ENCODE measurements at places on chromosomes 5 and 9.

DNA sequence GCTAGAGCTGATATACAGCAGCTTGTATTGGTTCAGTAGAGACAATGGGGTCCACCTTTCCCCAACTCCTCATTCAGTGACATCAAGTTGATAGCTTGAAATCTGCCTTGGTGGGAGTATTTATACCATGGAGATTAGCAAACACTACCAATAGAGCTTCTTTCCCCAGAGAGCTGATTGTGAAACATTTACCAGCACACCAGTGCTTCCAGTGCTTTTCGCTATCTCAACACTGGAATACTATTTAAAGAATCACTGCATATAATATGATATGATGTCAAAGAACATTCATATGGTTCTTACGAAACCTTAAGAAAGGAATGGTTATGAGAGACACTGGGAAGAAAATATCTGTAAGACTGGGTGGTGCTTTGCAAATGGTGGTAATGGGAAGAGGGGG is 21.8 kb upstream of the RNF145 start:
- no peak for DNase-seq

DNA sequence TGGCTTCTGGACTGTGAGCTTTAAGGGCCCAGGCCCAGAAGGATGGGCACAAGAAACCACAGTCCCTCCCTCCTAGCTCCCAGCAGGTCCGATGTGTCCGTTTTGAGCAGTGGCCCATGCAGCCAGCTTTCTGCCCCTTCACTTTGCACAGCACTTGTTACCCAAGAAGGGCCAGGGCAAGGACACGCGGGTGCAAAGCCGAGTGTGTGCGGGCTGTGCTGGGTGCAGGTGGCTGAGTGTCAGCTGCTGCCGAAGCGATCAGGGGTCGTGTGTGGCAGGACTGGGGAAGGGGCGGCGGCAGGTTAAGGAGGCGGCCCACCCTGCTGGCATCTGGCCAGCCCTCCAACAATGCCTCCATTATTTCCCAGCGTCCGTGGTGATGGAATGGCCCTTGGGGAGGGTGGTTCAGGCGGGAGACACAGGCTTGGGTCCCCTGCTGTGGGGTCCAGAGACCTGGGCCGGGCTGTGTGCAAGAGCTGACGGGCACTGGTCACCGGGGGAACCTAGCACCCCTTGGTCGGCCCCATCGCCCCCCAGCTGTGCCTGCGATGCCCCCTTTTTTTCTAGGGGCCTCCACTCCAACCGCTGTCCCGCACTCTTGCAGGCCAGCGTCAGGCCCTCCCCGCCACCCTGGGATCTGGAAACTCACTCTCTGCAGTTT is 653 bp downstream of the LHX3 start:
- no peak for DNase-seq

- no peak for DNase-seq
These were observed 5.9 kb downstream of the GFI1B start for GRCh38 chr9:132984202-132985070.

DNA sequence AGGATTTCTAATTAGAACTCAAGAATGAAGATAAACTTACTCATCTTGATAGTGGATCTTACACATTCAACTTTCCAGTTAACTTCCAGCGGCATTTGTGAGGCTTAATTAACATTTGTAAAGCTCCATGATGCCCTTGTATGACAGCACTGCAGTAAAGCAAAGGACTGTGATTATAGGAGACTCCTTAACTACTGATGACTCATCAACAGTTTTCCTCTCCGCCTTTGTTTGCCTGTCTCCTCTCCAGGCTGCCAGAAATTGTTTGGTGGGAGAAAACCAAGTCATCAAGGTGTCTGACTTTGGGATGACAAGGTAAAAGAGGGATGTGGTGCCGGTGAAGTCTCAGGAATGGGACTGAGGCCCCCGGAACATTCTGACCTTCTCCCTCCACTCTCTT is 20.4 kb upstream of the CYFIP2 start:
- DNase-seq = no peak

- no peak for DNase-seq
These were observed 27.7 kb downstream of the RANBP3L start for GRCh38 chr5:36273809-36274526.

DNA sequence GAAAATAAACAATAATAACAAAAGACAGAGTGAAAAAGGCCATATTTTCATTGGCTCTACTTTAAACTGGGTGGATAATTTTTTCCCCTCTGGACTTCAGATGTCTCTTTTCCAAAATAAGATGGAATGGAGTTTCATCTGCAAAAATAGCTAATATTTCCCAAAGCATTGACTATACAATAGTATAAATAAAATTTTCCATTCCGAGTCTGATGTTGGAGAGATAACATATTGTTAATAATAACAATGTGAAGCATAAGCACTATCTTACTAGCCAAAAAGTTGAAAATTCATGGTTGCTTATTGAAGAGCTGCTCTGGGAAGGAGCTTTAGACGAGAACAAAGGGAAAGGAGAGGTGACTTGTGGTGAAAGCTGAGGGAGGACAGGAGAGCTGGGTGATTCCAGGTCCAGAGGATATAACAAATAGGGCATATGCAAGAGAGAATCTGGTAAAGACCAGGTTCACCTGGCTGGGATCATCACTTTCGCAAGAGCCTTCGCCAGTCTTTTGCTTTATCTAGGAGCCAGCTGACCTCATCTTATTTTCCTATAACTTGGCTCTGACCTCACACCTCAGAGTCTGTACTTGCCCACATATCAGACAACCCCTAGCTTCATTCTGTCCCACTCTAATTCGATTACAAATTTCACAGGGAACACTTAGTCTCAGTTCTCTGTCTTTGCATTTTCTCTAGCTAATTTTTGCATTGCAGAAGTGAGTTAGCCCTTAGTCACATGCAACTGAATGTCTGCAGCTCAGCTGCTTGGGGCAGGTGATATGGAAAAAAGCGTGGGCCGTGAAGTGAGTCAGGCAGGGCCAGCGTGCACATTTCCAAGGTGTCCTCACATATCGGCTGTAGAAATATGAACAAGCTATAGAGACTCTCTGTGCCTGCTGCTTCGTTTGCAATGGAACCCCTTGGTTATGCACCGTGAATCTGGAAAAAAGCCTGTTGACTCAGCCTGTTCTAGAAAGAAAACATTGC is 7.6 kb upstream of the ZNF474 start:
- DNase-seq = no peak

DNA sequence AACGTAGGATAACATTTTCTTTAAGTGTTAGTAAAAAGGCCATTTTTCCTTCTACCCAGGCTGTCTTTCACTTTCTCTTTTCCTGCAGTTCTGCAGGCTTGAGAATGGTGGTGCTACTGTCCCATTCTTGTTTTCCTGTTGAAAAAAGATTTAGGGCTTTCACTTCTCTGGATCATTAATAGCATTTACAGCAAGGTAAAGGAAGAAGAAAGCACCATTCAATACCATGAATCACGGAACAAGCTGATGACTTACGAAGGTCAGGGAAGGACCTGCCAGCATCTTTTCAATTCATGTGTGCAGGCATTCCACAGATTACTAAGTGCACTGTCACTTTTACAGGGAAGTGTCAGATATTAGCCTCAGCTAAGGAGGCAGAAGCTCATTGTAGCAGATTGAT is 292.8 kb downstream of the YTHDC2 start:
- no peak for DNase-seq

DNA sequence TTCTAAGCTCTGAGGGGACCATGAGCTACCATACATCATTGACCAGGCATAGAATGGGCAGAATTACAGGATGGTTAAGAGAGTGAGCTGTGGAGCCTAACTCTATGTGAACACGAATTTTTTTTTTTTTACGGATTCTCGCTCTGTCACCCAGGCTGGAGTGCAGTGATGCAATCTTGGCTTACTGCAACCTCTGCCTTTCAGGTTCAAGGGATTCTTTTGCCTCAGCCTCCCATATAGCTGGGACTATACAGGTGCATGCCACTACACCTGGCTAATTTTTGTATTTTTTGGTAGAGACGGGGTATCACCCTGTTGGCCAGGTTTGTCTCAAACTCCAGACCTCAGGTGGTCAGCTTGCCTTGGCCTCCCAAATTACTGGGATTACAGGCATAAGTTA is 72.8 kb upstream of the PCAT7 start:
- DNase-seq = no peak

DNA sequence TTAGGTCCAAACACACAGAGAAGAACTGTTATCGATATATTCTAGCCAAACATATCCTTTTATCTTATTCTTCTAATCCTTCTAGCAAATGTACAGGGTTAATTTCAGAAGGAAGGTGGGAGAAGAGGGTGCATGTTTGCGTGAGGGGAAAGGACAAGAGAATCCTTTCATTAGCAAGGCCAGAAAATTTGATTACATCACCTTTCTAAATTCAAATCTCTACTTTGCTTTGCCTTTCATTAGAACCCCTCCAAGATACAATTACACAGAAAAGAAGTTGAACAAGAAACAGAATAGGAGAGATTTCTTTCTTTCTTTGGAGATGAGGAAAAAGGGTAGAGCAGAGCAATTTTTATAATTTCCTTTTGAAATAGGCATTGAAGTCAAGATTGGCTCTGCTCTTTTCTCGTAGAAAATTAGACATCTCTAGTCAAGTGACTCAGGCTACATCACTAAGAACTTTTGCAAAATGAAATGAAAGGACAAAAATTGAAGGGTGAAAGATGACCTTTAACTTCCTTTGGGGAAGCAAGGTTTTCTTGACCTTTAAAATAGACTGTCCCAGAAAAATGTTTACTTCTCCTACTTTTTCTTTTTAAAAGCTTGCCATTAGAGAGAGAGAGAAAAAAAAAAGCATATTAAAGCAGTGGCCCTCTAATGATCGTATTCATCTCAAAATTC is 81.2 kb downstream of the TTLL11 start:
- DNase-seq = no peak

DNA sequence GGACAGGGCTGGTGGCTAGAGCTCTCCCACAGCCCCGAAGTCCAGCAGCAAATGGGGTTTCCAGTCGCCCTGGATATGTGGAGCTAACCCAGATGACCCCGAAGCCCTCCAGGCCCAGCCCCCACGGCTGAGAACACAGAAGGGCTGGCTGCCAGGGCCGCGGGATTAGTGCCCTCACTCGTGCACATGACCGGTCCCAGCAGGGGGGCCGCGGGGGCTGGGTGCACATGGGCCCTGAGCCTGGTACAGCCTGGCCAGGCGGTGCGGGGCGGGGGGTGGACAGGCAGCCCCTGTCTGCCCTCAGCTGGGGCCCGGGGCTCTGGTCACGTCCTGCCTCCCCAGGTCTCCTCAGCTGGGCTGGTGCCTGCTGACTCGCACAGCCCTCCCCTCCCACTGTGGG is 5.9 kb downstream of the SSNA1 start:
- DNase-seq = peak; percentile 87

DNA sequence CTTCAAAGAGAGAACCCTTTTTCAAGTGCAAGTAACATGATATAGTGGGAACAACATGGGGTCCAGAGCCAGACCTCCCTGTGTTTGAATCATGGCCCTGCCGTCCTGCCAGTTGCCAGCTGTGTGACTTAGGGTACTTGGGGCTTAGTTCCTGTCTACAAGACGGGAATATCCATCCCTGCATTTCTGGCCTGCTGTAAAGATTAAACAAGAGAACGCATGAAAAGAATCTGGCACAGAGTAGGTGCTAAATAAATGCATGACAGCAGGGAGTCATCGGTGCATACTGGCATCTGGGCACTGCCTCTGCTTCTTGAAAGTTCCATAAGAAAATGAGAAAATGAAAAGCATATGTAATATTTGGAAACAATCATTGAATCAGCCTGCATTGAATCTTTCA is 77.8 kb upstream of the PRRC1 start:
- DNase-seq = no peak

DNA sequence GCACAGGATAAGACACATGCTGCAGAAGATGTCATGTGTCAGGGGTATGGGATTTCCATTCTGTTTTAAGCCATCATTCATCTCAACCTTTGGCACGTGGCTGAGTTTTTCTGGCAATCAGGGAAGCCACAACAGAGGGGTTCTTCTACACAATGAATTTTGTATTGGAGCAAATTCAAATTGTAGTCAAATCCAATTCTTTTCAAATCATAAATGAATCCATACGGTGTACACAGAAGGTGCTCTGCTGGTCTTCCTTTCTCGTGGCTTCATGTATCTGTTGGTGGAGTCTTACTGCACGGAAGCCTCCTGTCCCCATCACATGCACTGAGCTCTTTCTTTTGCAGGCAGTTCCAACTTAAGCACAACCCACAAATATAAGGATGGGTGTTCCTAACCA is 436.7 kb upstream of the DAP start:
- DNase-seq = no peak

DNA sequence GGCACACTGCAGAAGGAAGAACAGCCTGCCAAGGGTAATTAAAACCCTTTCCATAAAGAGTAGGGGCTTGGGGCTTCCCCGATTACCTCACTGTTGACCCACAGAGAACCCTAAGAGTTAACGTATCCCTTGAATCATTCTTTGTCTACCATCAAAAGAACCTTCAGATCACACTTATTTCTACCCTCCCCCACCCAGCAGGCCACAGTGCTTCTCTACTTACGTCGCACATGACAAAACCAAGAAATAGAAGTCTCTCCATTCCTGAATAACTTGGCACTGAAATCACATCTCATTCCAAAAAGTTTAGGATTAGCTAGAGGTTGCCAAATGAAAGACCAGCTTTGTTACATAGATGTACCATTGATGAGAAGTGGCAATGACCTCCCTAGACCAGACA is 268.7 kb upstream of the GAS1 start:
- DNase-seq = no peak

- DNase-seq = no peak
These were observed 81.8 kb downstream of the ANXA1 start for GRCh38 chr9:73233359-73234007.

GRCh38 chr5:44935262-44935661 is 126.5 kb downstream of the MRPS30 start:
- DNase-seq = no peak

DNA sequence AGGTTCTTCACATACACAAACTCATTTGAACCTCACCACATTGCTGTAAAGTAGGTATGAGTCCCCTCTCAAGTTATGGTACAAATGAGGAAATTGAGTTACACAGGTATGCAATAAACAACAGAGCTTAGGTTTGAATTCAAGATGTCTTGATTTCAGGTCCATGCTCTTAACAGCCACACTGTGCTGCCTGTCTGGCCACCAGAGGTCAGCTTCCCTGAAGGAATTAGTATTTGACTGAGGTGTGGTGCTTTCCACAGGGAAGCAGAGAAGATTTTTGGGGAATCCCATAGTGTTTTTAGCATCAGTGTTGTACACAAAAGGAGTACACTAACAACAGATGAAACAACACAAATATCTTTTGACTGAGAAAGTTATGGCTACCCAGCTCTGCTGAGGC is 94.4 kb upstream of the ITGA1 start:
- no peak for DNase-seq
